ENCODE measurements at places on chromosomes 2 and 18.

DNA sequence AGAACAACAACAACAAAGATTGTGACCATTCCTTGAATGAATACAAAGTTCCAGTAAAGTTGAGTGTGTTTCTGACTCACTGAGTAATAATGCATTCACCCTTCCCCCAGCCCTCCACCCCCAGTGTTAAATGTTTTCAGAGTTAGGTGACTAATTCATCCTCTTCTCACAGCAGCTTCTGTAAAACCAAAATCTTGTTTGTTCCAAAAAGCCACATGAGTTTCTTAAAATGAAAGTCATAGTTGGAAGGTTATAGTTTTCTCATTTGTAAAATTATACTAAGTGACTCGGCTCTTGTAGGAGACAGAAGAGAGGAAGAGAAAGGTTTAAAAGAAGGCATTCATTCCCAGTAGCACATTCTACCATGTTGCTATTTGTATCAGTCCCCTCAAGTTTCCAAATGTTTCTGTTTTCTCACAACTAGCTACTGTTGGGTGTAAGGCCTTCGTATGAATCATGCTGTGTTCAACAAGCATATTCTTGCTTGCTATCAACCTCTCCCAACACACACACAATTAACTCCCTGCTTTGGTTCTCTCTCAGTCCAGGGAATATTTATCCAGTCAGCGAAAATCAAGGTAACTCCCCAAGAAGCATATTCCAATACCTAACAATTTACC is 75.3 kb downstream of the MBD2 start:
- no peak for DNase-seq

GRCh38 chr2:211306929-211307328 is 750.5 kb downstream of the CPS1 start:
- DNase-seq = no peak

GRCh38 chr18:74661008-74661407 is 63.3 kb downstream of the ZNF407 start:
- DNase-seq = no peak

DNA sequence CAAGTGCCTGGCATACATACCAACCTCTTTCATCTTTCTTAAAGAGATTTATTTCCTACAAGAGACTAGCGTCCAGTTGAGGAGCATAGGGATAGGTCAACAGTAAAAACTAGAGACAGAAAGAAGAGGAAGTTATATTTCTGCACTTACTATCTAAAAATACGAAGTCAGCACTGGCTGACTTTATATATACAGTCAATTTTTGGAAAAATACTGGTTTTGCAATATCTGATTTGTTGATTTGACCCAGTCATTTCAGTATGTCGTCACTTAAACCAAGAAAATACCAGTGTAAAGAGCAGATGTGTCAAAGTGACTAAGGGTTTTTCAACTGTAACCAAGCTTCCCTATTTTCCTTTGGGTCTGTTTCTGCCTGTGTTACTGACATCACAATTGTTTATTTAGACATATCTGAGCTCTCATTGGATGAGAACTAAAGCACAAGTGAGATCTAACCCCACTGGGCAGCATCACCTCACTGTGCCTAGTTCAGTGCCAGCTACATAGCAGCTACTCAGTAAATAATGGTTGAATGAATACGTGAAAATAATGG is 23.0 kb downstream of the CYTIP start:
- DNase-seq = peak; percentile 68

GRCh38 chr2:216800836-216801235 is 59.0 kb downstream of the TNP1 start:
- DNase-seq = peak; percentile 70

DNA sequence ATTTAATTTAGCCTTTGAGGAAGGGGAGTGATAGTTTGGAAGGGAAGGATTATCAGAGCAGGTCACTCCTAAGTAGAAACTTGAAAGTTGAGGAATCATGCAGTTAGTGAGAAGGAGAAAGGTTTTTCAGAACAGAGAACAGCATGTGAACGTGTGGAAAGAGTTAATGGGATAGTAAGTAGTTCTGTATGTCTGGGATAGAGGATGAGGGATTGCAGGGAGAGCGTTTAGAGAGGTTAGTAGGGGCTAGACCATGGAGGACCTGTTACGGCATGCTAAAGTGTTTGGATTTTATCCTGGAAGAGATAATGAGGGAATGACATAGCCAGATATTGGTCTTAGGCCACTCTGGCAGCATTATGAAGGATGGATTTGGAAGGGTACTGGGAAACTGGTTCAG is 1.8 kb downstream of the ZNF512 start:
- DNase-seq = no peak

- peak; percentile 50 for DNase-seq
Measured at GRCh38 chr2:232521959-232522622, 1.9 kb downstream of the PRSS56 start.

DNA sequence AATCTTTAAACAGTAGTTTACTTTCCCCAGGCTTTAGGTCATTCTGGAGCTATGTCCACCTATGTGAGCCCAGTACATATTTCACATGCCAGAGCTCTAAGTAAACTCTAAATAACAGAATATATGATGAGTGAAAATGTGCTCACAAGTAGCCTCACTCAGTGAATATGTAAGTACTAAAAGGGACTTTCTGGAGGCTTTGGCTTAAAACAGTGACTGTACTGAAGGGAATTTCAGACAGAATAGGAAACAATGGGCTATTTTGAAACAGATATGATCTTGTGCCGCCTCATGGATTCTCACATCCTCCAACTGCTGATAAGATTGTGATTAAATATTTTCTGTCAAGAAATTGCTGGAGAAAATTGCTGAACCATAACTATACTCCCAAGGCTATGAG is 747.9 kb downstream of the SOCS6 start:
- DNase-seq = no peak
